ENCODE measurements at places on chromosomes 3 and 15.

DNA sequence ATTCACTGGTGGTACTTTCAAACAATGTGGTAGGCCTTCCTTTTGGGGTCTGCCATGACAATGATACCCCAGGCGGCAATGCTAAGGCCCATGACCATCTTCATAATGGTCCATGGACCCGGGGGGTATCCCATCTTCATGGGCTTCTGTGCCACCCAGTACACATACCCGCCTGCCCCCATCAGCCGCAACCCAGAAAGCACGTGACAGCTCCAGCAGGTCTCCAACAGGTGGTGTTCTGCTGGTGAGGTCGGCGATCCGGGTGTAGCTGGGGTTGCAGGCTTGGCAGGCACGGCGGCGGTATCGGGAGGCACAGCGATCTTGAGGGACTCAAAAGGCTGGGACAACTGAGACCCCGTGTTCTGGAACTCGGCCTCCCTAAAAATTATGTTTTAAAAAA lies 214.5 kb downstream of the SNRPN start:
- no peak for DNase-seq

- DNase-seq: no peak
Observed at GRCh38 chr3:143384076-143384475, 264.5 kb downstream of the CHST2 start.

- DNase-seq: no peak
Observed at GRCh38 chr3:107524326-107524840, 1.6 kb downstream of the BBX start.

DNA sequence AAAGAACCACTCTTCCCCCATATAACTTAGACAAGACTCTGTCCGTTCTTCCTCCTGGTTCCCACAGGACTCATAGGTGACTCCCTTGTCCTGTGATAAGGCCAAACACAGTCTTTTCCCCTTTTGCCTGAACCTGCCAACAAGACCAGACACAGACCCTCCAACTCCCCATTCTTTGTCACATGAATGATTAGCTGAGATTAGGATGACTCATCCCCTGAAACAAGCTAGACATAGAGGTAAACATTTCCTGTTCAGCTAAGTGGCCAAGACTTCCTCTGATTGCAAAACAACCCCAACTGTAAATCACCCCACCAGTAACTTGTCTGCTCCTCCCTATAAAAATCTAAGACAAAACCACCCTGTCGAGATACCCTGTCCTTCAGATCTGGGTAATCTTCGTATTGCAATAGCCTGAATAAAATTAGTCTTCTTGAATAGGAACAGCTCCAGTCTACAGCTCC lies 11.4 kb upstream of the HTR3E start:
- no peak for DNase-seq

GRCh38 chr15:40420793-40421192 lies 15.2 kb downstream of the IVD start:
- no peak for DNase-seq

All from smooth muscle cell of the brain vasculature (primary cell).